ENCODE measurements at places on chromosomes 6 and 20. TPM values are rescaled to one million over a fixed set of nuclear protein-coding genes. Genes with fewer than 3 reads are reported as not detected.

The OOEP gene
- total RNA-seq, result not detected

The MDFI gene
- 14.1 TPM for total RNA-seq

The ADGB gene
- total RNA-seq, result 16.5 TPM

DNA sequence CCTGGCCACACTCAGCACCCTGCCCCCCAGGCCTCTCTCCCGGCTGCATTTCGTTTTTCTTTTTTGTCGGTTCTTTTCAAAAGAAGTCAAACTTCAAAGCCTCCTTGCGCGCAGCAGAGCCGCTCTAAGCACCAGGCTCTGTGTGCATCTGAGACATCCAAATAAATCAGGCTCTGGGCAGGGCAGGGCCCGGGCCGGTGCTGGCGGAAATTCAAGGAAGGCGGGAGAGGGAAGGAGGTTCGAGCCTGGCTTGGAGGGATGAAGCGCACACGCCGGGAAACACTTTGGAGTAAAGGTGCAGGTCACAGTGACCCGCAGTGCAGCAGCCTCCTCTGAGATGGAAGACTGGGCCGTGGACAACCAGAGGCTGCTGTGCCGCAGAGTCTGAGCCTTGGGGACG, 5.8 kb downstream of the GATA5 start:
- no peak overlapping the region for H3K27ac ChIP-seq
- peaks cover 10% of the 10 kb centered on the region for H3K27me3 ChIP-seq
- no peak overlapping the region for H3K4me3 ChIP-seq

GRCh38 chr6:33791620-33792019, 2.7 kb upstream of the LEMD2 start:
- H3K27ac ChIP-seq, result no peak overlapping the region
- no peak overlapping the region for H3K4me3 ChIP-seq
- peaks cover 11% of the 10 kb centered on the region for H3K4me1 ChIP-seq
- no peaks in the 10 kb centered on the region for H3K27me3 ChIP-seq
- no peak for DNase-seq

GRCh38 chr6:14026831-14027539, 90.6 kb upstream of the CD83 start:
- H3K4me1 ChIP-seq, result no peaks in the 10 kb centered on the region
- H3K4me3 ChIP-seq, result no peak overlapping the region
- no peaks in the 10 kb centered on the region for H3K36me3 ChIP-seq
- H3K27me3 ChIP-seq, result no peaks in the 10 kb centered on the region
- no peak overlapping the region for H3K27ac ChIP-seq

Measured in ovary (tissue), 10 donors.